Brain pericyte (primary cell): ENCODE measurements at places on chromosomes 7 and 10.

DNA sequence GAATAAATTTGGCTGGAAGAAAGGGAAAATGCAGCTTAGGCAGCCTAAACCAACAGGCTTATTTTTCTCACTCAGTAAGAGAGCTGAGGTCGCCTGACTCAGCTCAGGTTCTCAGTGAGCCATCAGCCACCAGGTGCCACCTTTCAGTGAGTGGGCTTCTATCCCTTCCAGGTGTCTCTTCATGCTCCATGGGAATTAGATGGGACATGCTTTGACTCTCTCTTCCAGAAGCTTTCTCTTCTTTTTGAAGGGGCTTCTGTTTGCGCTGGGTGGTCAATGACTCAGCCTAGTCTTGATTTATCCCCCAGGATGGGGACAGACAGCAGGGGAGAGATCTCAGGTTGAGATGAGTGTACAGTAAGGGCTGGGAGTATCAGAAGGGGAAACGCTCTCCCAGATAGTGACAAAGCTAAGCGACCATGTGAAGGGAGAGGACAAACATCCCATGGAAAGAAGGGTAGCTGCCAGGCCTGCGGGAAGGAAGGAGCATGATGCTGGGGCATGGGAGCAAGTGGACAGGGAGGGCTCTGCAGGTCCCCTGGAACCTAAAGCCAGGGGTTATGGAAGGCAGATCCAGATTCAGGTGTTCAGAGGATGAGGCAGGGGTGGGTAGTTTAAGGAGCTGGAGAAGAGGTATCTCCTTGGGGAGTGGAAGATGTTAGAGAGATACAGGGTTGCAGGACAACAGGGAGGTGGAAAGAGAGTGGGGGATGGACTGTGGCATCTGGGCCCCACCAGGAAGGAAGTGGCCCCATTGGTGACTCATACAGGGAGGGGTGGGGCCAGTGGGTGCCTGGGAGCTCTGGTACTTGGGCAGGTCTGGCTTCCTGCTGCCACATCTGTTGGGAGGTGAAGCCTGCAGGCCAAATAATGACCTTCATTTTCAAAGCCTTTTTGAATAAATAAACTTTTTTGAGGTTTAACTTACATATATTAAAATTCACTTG lies 32.5 kb downstream of the OGDH start:
- DNase-seq, result no peak

DNA sequence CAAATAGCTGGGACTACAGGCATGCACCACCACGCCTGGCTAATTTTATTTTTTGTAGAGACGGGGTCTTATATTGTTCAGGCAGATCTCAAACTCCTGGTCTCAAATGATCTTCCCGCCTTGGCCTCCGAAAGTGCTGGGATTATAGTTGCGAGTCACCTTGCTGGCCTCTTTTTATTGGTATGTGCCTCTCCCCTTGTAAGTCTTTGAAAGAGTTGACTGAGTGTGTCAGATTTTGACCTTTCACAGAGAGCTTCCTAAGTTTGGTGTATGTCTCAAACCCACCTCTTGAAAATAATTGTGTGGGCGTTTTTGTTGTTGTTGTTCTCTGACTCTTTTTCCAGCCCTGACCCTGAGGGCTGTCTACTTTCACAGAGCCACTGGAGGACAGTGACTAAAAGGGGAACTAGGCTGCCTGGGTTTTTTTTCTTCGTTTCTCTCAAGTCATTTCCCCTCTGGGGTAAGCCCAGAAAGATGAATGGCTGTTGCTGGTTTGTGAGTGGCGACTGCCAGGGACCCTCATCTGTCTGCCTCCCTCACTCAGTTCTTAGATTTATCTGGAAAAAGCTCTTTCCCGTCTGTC lies 262.8 kb downstream of the ZEB1 start:
- no peak for DNase-seq

DNA sequence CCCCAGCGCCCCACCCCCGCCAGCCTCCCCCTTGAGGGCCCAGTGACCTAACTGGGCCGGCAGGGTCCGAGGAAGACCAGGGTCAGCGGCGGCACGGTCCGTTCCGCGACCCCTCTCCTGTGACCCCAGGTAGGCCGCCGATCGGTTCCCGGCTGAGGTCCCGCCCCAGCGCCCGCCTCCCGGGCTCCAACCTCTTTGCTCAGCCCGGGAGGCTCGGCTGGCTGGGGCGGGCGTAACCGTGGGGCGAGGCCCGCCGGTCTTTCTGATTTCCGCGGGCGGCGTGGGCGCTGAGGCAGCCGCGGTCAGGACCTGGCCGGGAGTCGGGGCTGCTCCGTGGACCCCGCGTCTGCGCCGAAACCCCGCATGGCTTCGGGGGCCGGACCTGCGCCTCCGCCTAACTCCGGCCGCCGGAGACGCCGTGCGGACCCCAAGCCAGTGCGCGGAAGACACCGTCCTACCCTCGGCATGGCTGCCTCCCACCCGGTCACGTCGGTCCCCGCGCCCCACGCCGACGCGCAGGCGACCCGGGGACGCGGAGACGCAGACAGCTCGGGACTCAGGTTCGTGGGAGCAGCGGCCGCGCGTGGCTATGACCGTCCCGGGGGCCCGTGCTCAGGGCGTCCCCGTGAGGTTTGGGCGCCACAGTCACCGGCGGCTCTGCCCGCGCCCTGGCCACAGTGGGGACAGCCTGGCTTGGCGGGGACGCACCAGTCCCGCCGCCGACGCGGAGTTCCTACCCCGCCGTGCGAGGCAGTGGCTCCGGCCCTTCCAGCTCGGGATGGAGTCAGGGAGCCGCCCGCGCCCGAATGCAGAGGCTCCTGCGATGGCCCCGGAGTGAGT lies 1.0 kb upstream of the VENTX start:
- DNase-seq, result no peak

GRCh38 chr7:146503844-146504243 lies 387.2 kb downstream of the CNTNAP2 start:
- no peak for DNase-seq

DNA sequence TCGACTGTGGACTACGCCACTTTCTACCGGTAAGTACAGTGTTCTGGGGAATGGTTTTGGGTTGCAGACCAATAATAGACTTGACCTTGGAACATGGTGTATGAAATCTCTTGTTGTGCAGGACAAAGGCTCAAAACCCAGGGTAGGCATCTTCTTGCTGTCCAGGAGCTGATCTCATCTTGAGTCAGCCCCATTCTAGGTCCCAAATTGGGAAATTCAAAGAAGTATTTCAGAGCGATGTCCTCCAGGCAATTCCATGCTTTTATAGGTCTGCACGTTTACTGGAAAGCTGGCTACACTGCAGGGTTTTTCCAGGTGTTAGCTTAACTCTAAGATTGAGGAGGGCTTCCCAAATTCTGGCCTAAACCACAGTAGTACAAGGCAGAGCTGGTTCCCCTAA lies 180.7 kb downstream of the BMPER start:
- no peak for DNase-seq

- no peak for DNase-seq
These were observed 36.5 kb downstream of the COA1 start for GRCh38 chr7:43692582-43693373.

GRCh38 chr10:6926971-6927370 lies 346.9 kb upstream of the PRKCQ start:
- DNase-seq, result no peak

DNA sequence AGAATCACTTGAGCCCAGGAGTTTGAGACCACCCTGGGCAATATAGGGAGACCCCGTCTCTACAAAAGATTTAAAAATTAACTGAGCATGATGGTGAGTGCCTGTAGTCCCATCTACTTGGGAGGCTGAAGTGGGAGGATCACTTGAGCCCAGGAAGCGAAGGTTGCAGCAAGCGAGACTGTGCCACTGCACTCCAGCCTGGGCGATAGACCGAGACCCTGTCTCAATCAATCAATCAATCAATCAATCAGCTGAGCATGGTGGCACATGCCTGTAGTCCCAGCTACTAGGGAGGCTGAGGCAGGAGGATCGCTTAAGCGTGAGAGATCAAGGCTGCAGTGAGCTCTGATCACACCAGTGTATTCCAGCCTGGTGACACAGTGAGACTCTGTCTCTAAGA lies 40.5 kb downstream of the DNAJB12 start:
- no peak for DNase-seq

DNA sequence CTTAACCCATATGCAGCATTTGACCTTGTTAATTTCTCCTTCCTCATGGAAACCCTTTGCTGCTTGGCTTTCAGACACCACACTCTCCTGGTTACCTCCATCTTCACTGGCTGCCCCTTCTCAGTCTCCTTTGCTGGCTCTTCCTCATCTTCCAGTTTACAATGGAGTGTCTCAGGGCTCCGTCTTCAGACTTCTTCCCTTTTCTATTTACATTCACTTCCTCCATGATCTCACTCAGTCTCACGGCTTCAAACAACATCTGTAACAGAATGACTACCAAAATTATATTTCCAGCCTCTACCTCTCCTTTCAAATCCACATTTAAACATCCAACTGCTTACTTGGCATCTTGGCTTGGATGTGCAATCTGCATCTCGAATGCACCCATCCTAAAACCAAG lies 140.4 kb downstream of the DKK1 start:
- no peak for DNase-seq

DNA sequence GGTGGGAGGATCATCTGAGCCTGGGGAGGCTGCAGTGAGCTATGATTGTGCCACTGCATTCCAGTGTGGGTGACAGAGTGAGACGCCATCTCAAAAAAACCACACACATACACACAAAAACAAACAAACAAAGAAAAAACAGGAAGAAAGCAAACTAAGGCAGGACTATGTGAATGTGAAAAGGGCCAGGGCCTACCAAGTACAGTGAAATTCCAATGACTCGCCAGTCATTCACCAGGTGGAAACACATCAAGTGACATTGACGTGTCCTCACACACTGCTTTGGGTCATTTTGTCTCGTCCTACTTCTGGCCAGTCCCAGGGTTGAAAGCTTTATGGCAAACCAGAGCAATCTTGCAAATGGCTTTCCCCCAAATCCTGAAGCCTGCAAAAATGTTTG lies 79.9 kb downstream of the HIP1 start:
- DNase-seq, result no peak

DNA sequence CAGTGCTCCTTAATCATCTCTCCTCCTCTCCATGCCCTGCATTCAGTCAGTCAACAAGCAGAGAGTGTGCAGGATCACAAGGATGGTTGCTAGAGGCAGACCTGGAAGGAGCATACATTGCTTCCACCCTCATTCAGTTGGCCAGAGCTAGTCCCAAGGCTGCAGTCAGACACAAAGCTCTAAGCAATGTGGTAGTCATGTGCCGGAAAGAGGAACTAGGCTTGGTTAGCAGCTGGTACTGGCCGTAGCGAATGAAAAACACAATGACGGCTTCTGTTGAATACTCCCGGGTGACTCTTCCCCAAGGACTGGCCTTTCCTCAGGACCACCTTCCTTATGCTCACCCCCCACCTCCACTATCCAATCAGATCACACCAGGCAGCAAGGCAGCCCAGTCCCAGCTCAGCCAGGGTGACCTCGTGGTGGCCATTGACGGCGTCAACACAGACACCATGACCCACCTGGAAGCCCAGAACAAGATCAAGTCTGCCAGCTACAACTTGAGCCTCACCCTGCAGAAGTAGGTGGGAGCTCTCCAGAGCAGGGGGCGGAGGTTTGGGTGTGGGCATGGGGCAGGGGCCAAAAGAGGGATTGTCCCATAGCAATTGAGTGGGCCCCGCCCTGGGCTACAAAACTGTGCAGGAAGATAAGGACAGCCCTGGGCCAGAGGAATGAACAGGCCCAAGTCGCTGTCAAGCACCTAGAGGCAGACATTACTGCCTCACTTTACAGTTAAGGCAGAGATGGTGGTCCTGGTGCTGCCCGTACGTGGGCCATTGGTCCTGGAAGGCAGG lies 10.9 kb downstream of the LDB3 start:
- no peak for DNase-seq

GRCh38 chr7:11630355-11630754 lies 201.6 kb downstream of the THSD7A start:
- no peak for DNase-seq

- DNase-seq, result no peak
These were observed 261.1 kb upstream of the CSTF2T start for GRCh38 chr10:51960494-51960895.
